ENCODE measurements at places on chromosomes 13 and 19.
A peak's percentile ranks its signal among the peaks of the same experiment; 100 is the strongest.

GRCh38 chr19:8461376-8461775 lies 16.6 kb downstream of the HNRNPM start:
- no peak for DNase-seq

GRCh38 chr19:47564081-47564480 lies 8.9 kb downstream of the ZNF541 start:
- no peak for DNase-seq

DNA sequence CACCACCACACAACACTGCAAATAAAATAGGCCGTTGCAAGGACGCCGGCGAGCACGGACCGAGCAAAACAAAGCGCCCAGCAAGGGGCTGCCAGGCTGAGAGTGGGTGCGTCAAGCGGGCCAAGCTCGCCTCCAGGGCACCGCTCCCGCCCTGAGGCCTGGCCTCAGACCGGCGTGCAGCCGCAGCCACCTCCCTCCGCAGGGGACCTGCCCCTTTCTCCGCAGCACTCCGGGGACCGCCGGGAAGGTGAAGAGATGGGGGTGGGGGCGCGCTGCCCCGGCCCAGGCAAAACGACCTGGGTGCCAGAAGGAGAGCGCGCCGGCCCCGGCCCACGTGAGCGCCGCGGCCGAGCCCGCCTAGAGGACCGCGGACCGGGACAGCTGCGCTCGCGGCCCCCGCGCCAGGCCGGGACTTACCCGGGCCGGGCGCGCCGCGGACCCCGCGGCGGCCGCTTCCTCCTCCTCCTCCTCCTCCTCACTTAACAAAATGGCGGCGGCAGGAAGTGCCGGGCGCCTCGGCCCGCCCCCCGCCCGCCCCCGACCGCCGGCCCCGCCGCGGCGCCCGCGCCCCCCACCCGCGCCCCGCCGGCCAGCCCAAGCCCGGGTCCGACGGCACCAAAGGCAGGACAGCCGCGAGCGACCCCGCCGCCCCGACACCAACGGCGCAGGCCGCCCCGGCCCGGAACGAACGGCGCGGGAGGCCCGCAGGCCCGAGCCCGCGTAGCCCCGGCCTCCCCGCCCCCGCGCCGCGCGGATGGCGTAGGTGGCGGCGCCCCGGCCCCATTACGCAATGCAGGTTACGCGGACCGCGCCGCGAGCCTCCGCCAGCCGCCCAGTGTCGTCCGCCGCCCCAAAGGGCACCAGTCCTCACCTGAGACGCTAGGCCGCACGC lies 674 bp downstream of the BRD4 start:
- DNase-seq: peak; percentile 46

DNA sequence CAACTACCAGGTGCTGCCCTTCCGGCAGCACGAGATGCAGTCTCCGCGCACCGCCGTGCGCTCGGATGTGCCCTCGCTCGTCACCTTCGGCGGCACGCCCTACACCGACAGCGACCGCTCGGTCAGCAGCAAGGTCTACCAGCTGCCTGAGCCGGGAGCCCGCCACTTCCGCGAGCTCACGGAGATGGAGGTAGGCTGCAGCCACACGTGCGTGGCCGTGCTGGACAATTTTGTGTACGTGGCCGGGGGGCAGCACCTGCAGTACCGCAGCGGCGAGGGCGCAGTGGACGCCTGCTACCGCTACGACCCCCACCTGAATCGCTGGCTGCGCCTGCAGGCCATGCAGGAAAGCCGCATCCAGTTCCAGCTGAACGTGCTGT lies 15.2 kb upstream of the CRTC1 start:
- no peak for DNase-seq

DNA sequence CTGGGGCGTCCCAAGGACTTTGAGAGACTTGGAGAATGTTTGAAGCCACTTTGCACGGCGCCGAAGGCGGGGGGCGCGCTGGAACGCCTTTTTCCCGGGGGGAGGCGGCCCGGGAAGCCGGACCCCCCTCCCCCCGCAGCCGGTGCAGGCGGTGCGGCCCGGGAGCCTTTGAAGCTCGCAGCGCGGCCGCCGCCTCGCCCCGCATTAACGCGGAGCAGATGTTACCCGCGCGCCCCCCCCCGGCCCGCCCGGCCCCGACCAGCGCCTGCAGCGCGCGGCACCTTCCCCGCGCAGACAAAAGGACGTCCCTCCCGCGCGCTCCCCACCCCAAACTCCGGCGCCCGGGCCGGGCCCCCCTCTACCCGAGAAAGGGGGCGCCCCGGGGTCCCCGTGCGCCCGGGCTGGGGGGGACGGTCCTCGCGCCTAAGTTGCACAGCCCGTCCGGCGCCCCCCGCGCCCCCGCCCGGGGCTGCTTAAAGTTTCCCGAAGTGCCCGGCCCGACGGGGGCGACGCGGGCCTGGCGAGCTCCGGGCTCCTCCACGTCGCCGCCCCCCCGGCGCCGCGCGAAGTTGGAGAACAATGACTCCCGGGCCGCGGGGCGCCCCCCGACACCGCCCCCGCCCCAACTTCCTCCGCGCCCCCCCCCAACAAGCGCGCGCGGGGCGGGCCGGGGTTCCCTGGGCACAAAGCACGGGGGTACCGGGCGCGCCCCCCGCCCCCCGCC lies 685 bp downstream of the TCF3 start:
- DNase-seq: peak; percentile 26

DNA sequence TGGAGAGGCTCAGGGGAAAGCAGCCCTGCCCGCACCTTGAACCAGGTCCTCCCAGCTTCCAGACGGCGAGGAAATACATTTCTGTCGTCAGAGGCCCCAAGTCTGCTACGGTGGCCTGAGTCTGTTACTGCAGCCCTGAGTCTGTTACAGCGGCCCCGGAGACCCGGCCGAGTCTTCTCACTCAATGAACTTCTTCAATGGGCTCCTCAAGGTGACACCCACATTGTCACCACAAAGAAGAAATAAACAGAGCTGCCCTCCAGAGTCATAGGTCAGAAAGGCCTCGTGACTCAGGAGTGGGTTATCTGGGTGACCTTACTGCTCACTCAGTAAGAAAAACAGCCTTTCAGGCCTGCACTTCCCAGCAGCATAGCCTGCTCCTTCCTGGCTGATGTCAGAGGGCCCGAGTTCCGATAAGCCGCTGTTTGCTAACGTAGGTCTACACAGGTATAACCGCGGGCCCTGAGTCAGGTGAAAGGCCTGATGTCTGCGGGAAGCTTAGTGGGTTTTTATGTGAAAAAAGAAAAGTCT lies 66.9 kb upstream of the TM9SF2 start:
- DNase-seq: peak; percentile 69

DNA sequence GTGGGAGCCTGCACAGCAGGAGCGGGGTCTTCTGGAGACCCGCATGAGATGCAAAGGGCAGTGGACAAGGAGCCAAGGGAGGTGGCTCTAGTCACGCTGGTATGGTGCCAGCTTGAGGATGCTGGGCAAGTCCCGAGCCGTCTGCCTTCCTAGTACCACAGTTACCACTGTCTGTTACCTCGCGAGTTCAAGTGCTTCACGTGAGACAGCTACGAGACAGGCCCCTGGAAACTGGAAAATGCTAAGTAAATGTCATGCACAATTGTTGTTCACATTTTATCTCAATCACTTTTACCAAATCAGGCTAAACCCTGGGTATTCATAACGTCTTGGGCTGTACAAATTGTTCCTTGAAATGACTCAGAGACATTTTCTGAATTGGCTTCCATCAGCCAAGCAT lies 155.7 kb downstream of the TNFRSF19 start:
- DNase-seq: no peak

- DNase-seq: no peak
Measured at GRCh38 chr13:30312904-30313303, 5.6 kb upstream of the KATNAL1 start.

DNA sequence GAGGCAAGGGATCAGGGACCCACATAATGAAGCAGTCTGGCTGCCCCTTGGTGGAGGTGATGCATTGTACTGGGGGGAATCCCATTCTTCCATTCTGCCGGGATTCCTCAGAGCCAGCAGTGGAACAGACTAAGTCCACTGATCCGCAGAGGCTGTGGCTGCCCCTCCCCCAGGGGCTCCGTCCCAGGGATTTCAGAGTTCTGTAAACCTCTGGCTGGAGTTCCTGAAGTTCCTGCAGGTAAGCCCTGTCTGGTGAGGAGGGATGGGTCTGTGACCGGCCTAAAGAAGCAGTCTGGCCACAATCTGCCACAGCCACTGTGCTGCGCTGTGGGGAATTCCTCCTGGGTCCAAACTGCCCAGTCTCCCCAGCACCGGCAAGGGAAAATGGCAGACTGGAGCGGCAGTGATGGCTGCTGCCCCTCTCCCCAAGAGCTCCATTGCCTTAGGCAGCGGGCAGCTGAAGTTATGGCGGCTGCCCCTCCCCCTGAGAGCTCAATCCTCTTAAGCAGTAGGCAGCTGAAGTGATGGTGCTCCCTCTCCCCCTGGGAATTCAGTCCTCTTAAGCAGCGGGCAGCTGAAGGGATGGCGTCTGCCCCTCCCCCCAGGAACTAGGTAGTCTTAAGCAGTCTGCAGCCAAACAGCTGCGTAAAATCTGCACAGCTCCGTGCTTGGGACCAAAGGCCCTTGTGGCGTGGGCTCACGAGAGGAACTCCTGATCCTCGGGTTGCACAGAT lies 155.7 kb downstream of the PCDH17 start:
- no peak for DNase-seq

GRCh38 chr19:11279505-11280236 lies 16.3 kb upstream of the TSPAN16 start:
- no peak for DNase-seq

- DNase-seq: no peak
Measured at GRCh38 chr13:79070343-79070974, 335.6 kb downstream of the RBM26 start.

DNA sequence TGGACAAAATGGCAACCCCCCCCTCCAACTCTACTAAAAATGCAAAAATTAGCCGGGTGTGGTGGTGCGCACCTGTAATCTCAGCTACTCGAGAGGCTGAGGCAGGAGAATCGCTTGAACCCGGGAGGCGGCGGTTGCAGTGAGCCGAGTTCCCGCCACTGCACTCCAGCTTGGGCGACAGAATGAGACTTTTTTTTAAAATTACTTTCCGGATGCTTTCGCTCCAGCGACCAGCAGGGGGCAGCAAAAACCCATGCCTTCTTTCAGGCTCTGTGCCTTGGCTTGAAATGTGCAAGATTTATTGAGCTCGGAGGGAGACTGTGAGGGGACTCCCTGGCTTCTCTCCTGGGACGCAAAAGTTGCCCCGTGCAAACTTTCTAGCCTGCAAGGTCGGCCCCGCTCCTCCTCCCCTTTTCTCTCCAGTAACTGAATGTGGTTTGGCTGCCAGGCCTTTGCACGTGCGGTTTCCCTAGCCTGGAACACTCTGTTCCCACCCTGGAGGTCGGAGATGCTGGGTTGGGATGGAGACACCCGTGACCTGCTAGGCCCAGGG lies 61.4 kb upstream of the NFIC start:
- DNase-seq: peak; percentile 68
